ENCODE measurements at places on chromosomes 2 and 18.

DNA sequence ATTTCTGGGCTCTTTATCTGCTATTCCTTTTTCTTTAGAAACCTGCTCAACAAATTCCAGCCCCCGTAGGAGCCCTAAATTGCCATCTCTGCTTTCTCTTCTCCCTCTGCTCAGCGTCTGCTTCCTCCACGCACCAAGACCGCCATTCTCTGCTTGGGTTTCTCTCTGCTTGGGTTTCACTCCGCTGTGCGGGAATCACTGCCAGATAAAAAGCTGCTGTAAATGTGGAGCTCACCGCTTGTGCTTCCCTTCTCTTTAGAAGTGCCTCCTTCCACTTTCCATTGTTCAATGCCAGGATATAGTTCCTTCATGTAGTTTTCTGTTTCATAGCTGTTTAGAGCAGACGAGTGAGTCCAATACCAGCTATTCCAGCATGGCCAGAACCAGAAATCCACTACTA, 45.9 kb downstream of the TMEM237 start:
- no peak for DNase-seq

DNA sequence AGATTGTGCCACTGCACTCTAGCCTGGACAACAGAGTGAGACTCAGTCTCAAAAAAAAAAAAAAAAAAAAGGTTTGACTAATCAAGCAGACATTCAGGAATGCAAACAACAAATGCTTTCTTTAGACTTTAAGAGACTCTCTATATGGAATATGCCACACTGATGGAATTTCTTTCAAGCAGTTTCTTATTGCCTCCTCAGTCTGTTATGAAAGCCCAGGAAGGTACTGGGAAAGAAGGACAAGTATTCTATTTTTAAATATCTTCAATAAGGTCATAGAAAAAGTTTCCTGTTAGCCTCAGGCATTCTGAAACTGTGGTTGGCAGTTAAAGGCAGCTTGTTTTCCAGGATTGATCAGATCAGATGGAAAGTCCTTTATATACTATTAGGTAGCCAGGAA, 241.6 kb downstream of the PIK3C3 start:
- DNase-seq = no peak

GRCh38 chr2:21291426-21291825, 167.7 kb downstream of the TDRD15 start:
- no peak for DNase-seq

- no peak for DNase-seq
Observed at GRCh38 chr2:189673661-189674373, 653 bp upstream of the ANKAR start.

DNA sequence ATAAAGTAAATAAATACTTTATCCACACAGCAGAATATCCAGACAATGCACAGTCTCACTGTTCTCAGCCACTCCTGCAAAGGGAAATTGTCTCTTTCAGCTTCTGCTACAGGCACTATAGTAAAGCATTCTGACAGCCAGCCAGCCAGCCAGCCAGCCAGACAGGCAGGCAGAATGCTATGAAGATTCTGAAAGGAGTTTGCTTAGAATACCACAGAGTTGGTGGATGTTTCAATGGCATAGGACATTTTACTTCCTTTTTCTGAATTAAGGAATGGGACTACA, 116.1 kb upstream of the CYP26B1 start:
- no peak for DNase-seq

GRCh38 chr2:187213798-187214197, 234.3 kb downstream of the CALCRL start:
- no peak for DNase-seq

- DNase-seq = no peak
Observed at GRCh38 chr2:74930811-74931486, 27.5 kb upstream of the POLE4 start.

DNA sequence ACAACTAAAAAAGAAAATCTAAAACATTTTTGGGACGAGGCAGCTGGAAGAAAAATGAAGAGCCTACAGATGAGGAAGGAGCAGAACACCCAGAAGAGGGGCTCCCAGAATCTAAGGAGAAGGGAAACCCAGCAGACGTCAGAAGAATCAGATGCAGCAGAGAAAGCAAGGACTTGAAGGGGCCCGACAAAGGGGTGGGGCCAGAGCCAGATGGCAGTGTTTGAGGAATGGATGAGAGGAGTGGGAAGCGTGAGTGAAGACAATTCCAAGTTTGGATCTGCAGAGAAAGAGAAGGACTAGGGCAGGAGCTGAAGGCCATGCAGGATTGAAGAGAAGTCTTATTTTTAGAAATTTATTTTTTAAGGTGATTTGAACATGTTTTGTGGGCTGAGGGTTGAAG, 19.3 kb downstream of the PTMA start:
- DNase-seq = no peak

- no peak for DNase-seq
Observed at GRCh38 chr18:35502052-35502451, 4.3 kb upstream of the INO80C start.

DNA sequence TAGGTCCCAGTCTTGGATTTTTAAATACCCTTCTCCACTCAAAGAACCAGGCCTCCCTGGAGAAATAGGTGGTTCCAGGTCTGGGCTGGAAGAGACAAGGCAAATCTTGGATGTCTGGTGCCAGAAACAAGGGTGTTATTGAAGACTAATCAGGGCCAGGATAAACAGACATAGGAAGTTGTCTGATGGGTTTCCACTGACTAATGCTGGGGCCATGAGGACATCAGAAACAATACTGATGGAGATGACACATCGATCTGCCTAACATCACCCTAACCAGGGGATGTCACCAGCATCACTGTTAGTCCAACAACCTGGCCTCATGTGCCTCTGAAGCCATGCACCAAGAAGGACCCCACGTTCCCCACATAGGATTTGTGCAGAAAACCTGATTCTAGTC, 42.5 kb upstream of the GLI2 start:
- no peak for DNase-seq

DNA sequence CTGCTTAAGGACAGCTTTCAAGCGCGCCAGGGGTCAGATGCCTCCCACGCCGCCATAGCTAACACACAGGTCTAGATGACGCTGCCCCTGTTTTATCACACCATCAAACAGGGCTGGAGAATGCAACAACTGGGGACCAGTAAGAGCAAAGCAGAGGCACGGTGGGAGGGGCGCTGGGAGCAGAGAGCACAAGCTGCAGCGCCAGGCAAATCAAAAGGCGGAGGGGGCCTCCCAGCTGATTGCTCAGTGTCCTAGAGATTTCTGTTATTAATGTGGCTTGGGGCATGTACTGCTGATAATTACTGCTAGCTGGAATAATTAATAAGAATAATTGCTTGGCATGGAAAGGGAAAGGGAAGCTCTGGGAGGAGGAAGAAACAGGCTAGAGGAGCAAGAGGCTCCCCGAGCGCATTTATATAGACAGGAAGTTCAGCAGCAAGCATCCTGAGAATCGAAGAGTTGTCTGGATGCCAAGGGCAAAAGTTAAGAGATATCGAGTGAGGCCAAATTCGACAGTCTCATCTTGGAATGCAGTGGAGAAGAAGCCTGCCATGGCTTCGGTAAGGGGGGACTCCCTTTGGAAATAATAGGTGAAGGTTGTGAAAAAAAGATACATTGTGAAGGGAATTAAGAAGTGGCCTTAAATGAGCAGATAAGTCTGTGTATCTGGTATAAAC, 104.5 kb upstream of the ZNF521 start:
- DNase-seq = no peak

- no peak for DNase-seq
Observed at GRCh38 chr2:106109675-106110424, 84.3 kb downstream of the UXS1 start.

DNA sequence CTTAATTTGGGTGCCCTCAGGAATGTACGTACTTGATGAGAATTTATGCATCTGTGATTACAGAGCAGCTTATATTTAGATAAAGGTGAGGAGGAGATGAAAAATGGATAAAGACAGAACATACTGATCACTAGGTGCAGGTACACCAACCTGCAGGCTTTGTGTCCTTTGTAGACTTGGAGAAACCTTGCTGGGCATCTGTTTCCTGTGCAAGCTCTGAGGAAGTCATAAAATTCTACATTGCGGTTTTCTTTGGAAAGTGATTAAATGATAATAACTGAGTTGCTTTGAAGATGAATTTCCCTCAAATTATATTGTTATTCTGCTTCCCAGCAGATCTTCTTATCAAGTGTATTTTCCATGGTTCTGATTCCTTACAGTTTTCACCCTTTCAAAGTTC, 7.7 kb downstream of the RAB27B start:
- DNase-seq = no peak

DNA sequence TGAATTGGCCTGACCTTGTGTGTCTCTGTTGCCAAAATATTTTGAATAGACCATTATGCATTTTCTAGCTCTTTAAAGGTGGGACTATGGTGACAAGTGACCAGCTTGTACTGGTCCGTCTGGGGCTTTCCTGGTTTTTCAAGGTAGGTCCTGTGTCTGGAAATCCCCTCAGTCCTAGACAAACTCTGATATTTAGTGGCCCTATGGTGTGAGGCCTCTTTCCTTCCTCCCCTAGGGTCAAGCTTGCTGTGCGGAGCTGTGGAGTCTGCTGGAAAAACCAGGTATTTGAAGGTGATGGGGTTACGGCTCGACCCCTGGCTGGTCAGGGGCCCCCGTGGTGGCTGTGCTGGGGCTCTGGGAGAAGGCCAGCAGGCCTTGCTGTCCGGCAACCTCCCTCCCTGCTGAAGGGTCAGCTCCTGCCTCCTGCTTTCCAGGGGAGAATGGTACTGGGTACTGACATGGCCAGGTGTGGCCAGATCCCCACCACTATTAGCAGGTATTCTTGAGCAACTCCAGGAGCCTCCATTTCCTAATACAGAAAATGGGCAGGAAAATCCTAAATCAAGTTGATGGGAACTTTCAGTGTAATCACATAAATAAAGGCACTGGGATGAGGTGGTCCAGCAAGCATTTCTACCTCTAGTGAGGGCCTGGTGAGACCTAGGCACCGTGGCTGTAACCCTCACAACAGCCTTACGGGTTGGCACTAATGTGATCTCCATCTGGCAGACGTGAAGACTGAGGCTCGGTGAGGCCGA, 86.2 kb upstream of the HS6ST1 start:
- no peak for DNase-seq

Data from stimulated activated CD4-positive, alpha-beta T cell treated with anti-CD3 and anti-CD28 coated beads, Interleukin-12 subunit alpha, Interleukin-12 subunit beta, amount 100 ng/mL, for 4 hours (primary cell).